HepG2 (cell line): ENCODE measurements at places on chromosomes 12 and 14.

GRCh38 chr12:59452259-59452658 lies 143.6 kb upstream of the SLC16A7 start:
- no peak overlapping the region for H3K4me3 ChIP-seq
- no peak for DNase-seq
- H3K27ac ChIP-seq: no peak overlapping the region
- H3K4me1 ChIP-seq: no peaks in the 10 kb centered on the region
- no peaks in the 10 kb centered on the region for H3K36me3 ChIP-seq

DNA sequence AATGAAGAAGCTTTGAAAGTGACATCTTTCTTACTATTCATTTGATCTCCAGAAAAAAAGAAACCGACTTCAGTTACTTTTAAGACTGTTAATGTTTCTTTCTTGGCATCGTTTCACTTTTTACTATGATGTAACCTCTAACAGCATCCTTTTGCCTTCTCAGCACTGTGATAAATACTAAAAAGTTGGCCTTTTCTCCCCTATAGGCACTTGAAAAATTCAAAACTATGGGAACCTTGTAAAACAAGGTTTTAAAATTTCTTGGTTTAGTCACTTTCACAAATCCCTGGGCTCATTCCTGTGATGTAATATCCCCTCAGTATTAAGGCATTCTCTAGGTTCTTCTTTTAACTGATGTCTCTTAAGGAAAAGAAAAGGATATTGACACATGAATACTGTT lies 281.8 kb downstream of the EGLN3 start:
- no peak overlapping the region for H3K27ac ChIP-seq
- no peak for DNase-seq

DNA sequence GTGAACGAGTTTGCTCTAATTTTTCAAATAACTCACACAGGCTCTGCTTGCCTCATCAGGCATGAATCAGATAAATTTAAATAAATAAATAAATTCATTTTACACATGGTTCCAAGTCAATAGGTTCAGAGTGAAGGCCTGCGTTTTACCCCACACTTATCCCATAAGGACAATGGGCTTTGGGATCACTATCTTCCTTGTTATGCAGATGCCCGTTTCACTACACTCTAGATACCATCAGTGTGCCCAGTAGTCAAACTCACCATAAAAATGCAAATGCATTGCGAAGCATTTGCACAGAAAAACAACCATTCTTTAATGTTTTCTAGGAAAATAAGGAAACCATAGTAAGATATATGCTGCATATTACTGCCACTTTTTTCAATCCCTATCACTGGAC lies 155.9 kb upstream of the CCDC196 start:
- H3K4me3 ChIP-seq: no peak overlapping the region
- no peak for DNase-seq

GRCh38 chr12:22409377-22410164 lies 75.1 kb upstream of the ST8SIA1 start:
- H3K27ac ChIP-seq: no peak overlapping the region
- H3K27me3 ChIP-seq: no peaks in the 10 kb centered on the region; the same call in 2 of the 3 replicates
- DNase-seq: no peak
- no peaks in the 10 kb centered on the region for H3K36me3 ChIP-seq

DNA sequence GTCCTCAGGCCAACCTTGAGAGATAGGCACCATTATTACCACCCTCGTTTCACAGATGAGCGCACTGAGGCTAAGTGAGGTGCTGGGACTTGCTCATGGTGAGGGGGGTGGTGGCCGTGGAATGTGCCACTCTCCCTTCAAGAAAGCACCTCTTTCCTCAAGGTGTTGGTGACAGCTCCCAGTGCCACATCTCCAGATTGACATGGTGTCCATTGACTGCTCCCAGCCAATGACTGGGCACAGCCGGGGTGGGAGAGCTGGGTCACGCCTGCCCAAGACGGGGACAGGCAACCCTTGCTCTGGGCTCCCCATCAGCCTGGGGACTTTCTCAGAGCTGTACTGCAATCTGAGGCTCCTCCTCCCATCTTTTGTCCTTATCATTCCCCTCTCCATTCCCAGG lies 21.0 kb upstream of the MYL2 start:
- no peaks in the 10 kb centered on the region for H3K4me1 ChIP-seq
- H3K27me3 ChIP-seq: no peaks in the 10 kb centered on the region; the same call in none of the 2 replicates
- H3K36me3 ChIP-seq: no peaks in the 10 kb centered on the region
- no peak overlapping the region for H3K27ac ChIP-seq

DNA sequence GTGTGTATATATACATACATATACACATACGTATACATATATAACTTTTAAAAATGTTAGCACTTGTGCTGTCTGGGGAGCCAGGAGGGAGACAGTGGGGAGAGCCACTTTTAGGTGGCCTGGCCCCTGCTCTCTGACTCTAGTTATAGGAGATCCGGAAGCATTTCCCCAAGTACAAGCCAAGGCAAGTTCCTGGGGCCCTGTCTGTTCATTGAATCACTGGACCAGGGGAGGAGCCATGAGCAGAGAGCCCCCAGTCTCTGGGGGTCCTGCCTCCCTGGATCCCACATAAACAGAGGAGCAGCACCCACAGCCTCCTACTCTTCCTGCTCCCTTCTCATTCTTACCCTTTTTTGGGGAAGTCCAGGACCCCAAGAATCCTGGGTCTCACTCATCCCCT lies 45.4 kb upstream of the TMED10 start:
- DNase-seq: no peak
- H3K27me3 ChIP-seq: peaks cover 13% of the 10 kb centered on the region; the same call in 2 of the 3 replicates
- no peak overlapping the region for H3K27ac ChIP-seq
- H3K4me1 ChIP-seq: peaks cover 10% of the 10 kb centered on the region

- no peak for DNase-seq
Observed at GRCh38 chr14:51610771-51611170, 40.9 kb upstream of the FRMD6 start.

DNA sequence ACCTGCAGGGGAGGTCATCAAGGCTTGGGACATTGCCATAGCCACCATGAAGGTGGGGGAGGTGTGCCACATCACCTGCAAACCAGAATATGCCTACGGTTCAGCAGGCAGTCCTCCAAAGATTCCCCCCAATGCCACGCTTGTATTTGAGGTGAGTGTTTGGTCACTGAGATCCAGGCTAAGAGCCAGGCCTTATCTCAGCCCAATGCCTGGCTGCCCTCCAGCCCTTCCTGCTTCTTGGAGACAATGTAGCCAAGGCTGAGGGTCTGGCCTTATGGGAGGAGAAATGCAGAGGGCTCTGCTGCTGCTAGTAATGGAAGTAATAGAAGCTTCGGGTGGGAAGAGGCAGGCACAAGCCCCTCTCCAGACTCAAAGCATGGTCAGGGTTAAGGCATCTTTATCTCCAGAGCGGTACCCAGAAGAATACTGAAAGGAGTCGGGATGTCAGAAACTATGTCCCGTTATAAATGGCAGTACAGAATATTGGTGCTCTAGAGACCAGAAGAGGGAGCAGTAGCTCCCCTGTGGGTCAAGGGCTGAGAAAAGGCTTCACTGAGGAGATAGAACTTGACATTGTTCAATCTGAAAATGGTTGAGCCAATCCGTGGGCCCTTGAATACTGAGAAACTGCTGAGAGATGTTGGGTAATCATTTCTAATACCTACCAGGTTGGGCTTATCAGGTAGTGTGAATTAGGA lies 3.1 kb downstream of the FKBP4 start:
- DNase-seq: no peak
- no peaks in the 10 kb centered on the region for H3K27me3 ChIP-seq
- H3K27ac ChIP-seq: no peak overlapping the region
- peaks cover 34% of the 10 kb centered on the region for H3K4me1 ChIP-seq
- no peak overlapping the region for H3K4me3 ChIP-seq

- no peaks in the 10 kb centered on the region for H3K27me3 ChIP-seq
- peaks cover 57% of the 10 kb centered on the region for H3K36me3 ChIP-seq
- no peaks in the 10 kb centered on the region for H3K4me1 ChIP-seq
- H3K27ac ChIP-seq: no peak overlapping the region
- no peak overlapping the region for H3K4me3 ChIP-seq
Observed at GRCh38 chr12:132806857-132807256, 21.8 kb downstream of the GOLGA3 start.

- H3K27ac ChIP-seq: no peak overlapping the region
- H3K4me3 ChIP-seq: no peak overlapping the region
- no peaks in the 10 kb centered on the region for H3K4me1 ChIP-seq
- H3K27me3 ChIP-seq: no peaks in the 10 kb centered on the region
- DNase-seq: no peak
- H3K36me3 ChIP-seq: 0 out of 2 replicates have a peak, but pooled peaks cover 1% of the 10 kb centered on the region
Observed at GRCh38 chr14:35247777-35248475, 44.3 kb upstream of the PSMA6 start.

DNA sequence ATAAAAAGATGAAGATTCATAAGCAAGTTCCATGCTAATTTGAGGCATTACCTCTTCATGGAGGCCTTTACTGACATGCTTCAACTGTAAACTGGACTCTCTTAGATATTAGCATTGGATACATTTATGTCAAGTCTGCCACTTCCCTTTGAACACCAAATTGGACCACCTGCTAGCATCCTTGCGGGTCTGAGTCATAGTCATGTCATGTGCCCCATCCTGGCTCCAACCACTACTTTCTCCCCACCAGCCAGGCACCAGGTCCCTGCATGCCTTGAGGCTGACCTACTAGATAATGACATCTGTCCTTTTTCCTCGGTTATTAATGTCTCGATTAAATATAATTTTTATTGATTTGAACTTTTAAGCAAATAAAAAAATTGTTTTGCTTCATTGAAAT lies 32.9 kb upstream of the EEA1 start:
- peaks cover 39% of the 10 kb centered on the region for H3K4me1 ChIP-seq
- H3K4me3 ChIP-seq: no peak overlapping the region
- no peaks in the 10 kb centered on the region for H3K36me3 ChIP-seq
- no peaks in the 10 kb centered on the region for H3K27me3 ChIP-seq

DNA sequence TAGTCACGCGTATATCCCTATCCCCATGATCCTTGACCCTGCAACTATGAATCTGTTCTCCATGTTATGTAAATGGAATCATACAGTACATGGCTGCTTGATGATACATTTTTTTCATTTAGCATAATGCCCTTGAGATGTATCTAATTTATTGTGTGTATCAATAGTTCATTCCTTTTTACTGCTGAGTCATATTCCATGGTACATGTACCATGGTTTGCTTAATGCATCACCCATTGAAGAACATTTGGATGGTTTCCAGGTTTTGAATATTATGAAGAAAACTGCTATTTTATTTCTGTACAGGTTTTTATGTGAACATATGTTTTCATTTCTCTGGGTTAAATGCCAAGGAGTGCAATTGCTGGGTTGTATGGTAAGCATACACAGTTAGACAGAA lies 4.0 kb upstream of the RNASE10 start:
- H3K4me1 ChIP-seq: no peaks in the 10 kb centered on the region
- no peaks in the 10 kb centered on the region for H3K27me3 ChIP-seq
- DNase-seq: no peak
- H3K36me3 ChIP-seq: no peaks in the 10 kb centered on the region
- H3K4me3 ChIP-seq: no peak overlapping the region

GRCh38 chr14:103594265-103594664 lies 31.5 kb downstream of the COA8 start:
- no peaks in the 10 kb centered on the region for H3K27me3 ChIP-seq
- peaks cover 3% of the 10 kb centered on the region; the same call in 1 of the 2 replicates for H3K36me3 ChIP-seq
- DNase-seq: peak; percentile 70
- peak overlapping the region; percentile 64 for H3K27ac ChIP-seq
- H3K4me1 ChIP-seq: peaks cover 37% of the 10 kb centered on the region

- peaks cover 2% of the 10 kb centered on the region; the same call in 1 of the 3 replicates for H3K27me3 ChIP-seq
- H3K4me3 ChIP-seq: no peak overlapping the region
- no peak overlapping the region for H3K27ac ChIP-seq
- no peak for DNase-seq
Observed at GRCh38 chr12:122437656-122438121, 15.2 kb upstream of the CLIP1 start.

GRCh38 chr12:75986001-75986746 lies 45.4 kb downstream of the PHLDA1 start:
- peak; percentile 44 for DNase-seq
- peak overlapping the region; percentile 23; the same call in 1 of the 2 replicates for H3K4me3 ChIP-seq
- H3K27me3 ChIP-seq: no peaks in the 10 kb centered on the region

DNA sequence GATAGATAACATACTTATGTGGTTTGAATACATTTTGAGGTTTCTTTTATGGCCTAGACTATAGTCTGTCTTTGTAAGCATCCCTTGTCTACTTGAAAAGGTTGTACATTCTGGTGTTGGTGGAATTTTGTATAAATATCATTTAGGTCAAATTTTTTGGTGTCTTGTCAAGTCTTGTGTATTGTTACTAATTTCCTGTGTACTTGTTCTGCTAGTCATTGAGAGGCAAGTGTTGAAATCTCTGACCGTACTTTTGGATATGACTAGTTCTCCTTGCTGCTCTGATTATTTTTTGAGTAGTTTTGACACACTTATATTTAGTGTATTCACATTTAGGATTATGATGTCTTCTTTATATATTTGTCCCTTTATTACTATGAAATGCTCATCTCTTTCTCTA lies 219.6 kb downstream of the CCDC91 start:
- H3K4me1 ChIP-seq: no peaks in the 10 kb centered on the region
- no peaks in the 10 kb centered on the region for H3K27me3 ChIP-seq
- H3K27ac ChIP-seq: no peak overlapping the region
- DNase-seq: no peak
- H3K4me3 ChIP-seq: no peak overlapping the region

DNA sequence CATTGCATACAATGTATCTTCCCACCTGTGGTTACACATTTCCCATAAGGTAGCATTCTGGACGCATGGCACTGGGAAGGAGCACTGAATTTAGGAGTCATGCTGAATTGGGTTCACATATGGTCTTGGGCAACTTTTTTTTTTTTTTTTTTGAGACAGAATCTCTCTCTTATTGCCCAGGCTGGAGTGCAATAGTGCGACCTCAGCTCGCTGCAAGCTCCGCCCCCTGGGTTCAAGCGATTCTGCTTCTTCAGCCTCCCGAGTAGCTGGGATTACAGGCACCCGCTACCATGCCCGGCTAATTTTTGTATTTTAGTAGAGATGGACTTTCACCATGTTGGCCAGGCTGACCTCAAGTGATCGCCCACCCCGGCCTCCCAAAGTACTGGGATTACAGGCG lies 13.3 kb downstream of the DIP2B start:
- DNase-seq: no peak
- H3K36me3 ChIP-seq: no peaks in the 10 kb centered on the region

DNA sequence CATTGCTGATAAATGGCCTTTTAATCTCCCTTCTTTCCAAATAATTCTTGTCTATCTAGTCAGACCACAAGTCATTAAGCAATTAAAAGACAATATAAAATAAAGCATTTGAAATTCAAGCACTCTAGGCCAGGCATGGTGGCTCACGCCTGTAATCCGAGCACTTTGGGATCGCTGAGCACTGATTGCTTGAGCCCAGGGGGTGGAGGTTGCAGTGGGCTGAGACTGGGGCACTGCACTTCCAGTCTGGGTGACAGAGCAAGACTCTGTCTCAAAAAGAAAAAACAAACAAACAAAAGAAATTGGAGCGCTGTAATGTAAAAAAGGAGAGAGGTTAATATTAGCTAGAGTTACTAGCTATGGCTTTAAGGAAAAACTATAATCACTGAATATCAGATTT lies 30.5 kb upstream of the CSRP2 start:
- H3K4me1 ChIP-seq: no peaks in the 10 kb centered on the region
- H3K36me3 ChIP-seq: no peaks in the 10 kb centered on the region
- H3K27ac ChIP-seq: no peak overlapping the region
- H3K27me3 ChIP-seq: no peaks in the 10 kb centered on the region
- no peak for DNase-seq
